Retinal pigment epithelial cell (primary cell): ENCODE measurements at places on chromosomes 7 and 10.

- DNase-seq: no peak
Observed at GRCh38 chr7:44472843-44473242, 17.6 kb downstream of the NUDCD3 start.

GRCh38 chr10:34912771-34913170 is 97.7 kb upstream of the PARD3 start:
- DNase-seq: no peak

GRCh38 chr7:13800694-13801448 is 188.6 kb downstream of the ETV1 start:
- peak; percentile 59 for DNase-seq

DNA sequence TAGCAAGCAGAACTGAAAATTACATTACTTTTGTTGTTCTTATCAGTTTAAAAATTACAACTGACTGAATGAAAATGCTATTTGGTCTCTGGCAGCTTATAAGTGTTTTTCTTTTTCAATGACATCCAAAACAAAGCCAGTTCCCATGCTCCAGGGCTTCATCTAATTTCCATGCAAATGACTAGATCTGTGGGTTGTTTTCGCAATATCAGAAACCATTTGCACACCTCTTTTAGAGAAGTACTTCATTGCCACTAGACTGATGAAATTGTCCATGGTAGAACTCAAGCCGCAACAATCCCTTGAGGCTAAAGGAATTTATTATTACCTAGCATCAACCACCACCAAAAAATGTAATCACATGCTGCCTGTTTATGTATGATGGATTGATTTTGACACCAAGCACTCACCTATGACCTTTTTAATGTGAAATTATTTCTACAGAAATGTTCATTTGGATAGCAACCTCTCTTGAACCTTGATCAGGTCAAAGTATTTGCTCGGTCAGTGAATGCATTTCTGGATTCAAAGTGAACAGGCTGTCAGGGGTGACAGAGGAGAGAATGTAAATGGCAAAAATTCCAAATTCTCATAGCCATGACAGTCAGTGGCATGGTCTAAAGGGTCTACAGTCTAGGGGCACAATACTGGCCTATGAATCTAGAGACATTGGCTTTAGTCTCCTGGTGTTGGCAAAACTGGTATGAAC is 769.3 kb downstream of the SORCS1 start:
- no peak for DNase-seq

DNA sequence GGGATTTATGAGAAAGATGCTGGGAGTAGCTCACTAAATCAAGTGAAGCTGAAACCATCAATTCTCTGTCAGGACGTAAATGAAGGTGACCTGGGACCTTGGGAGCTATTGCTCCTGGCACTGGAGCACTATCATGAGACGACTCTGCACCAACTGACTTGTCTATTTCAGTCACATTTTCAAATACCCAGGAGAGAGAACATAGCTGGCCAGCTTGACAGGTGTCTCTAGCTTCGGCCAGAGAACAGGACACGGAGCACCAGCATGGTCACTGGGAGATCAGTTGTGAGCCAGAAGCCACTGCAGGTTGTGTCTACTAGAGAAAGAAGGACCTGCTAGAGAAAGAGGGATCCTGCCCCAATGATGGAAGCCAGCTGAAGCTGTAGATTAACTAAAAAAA is 17.4 kb upstream of the ATOH7 start:
- DNase-seq: no peak

- DNase-seq: peak; percentile 81
Observed at GRCh38 chr7:150903606-150904005, 51.3 kb downstream of the AOC1 start.
